ENCODE measurements at places on chromosomes 3 and 15.

GRCh38 chr3:115211810-115212492 is 64.9 kb upstream of the ZBTB20 start:
- no peak for DNase-seq

DNA sequence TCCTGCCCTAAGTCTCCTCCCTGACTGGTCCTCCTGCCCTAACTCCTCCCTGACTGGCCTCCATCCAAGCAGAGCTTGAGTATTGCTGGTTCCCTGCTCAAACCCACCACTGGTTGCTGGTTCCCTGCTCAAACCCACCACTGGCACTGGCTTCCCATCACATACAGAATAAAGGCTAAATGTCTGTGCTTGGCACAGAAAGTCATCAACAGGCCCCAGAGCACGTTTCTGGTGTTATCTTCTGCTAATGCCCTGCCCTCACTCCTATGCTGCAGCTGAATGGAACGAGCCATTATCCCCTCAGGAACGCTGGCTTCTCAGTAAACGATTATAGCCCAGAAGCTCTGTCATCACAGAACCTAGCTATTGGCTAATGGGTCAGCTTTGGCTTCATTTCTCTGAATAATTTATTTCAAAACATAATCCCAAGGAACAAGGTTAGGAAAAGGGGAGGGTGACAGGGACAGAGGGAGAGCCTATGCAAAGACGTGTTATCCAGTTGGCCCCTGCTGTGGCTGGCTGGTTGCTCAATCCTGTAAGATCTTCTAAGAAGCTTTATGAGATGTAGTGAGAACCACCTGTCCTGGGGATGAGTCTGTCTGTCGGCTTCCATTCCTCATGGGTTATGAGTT is 6.3 kb upstream of the MUC20 start:
- no peak for DNase-seq

- no peak for DNase-seq
Observed at GRCh38 chr15:33358306-33358705, 47.5 kb downstream of the RYR3 start.

GRCh38 chr15:39363761-39364586 is 216.9 kb upstream of the THBS1 start:
- no peak for DNase-seq

- DNase-seq: no peak
Observed at GRCh38 chr15:92277776-92278175, 115.9 kb upstream of the ST8SIA2 start.

DNA sequence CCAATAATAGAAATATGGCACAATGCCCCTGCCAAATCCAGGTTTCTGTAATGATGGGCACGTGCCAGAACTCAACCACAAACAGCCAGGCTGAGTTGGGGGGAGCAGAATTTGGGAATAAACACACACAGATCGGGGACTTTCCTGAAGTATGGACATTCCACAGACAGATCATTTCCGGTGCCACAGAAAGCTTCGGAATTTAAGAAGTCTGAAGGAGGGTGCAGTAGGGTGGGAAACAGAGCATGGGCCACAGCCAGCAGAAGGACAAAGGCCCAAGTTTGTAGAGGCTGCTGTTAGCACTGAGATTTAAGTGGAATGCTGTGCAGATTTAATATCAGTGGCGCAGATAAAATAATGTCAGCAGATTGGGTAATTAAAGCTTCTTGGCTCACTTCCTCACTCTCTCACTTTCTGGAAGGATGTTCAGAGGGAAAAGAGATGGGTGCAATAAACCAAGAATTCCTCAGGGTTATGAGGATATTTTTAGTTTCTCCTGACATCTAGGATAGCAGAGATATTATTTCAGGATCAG is 67.4 kb downstream of the MYLK start:
- no peak for DNase-seq

- DNase-seq: no peak
Observed at GRCh38 chr3:180961087-180961486, 28.4 kb downstream of the DNAJC19 start.

GRCh38 chr15:53160092-53160704 is 370.1 kb upstream of the ONECUT1 start:
- no peak for DNase-seq

DNA sequence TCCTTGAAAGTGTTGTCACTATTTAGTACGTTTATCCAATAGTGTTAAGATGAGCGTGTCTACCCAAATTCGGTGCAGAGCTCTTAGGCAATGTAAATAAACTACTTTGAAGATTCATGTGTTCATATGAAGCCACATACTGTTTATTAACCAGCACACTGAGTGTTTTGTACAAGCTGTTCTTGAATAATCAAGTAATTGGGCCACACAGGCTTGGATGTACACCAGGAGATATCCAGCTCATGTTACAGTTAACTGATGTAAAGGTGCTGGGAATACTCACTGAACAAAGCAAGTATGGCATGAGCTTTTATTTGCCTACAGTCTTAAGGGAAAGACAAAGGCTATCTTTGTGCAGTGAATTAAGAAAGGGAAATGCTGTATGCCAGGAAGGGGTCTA is 632 bp upstream of the DHX36 start:
- DNase-seq: no peak

GRCh38 chr3:185929192-185930151 is 8.3 kb downstream of the TRA2B start:
- DNase-seq: no peak

DNA sequence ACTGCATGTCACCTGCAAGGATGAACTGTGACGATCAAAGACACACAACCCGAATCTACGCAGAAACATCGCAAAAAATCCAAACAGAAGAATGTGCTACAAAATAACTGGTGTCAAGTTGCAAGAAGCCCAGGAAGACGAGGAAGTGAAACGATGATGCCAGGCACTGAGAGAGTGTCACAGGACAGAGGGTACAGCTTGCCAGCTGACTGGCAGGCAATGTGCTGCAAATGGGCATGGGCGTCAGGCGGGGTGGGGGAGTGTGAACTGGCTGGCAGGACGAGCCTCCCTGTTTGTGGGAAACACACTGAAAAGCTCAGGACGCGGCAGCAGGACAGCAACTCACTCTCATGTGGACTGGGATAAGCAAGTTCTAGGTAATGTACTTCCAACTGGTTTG is 28.9 kb upstream of the OCA2 start:
- no peak for DNase-seq

GRCh38 chr3:53231532-53232511 is 24.0 kb downstream of the TKT start:
- no peak for DNase-seq

DNA sequence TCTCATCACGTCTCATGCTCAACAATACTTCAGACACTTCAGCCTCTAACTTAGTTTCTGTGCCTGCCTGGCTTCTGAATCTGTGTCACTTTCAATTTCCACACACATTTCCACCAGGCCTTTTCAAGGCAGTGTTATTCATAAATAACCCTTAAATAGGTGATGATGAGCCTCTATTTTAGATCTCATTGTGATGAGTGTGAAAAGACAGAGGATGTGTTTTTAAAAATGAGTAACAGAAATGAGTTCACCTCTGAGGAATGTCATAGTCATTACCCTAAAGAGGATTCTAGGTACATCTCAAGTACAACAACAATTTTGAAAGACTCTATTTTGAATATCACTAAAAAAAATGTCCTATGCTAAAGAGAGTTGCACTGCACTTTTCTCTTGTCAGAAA is 64.6 kb downstream of the STAC start:
- DNase-seq: no peak

GRCh38 chr15:74584779-74585178 is 30.9 kb upstream of the CLK3 start:
- no peak for DNase-seq

DNA sequence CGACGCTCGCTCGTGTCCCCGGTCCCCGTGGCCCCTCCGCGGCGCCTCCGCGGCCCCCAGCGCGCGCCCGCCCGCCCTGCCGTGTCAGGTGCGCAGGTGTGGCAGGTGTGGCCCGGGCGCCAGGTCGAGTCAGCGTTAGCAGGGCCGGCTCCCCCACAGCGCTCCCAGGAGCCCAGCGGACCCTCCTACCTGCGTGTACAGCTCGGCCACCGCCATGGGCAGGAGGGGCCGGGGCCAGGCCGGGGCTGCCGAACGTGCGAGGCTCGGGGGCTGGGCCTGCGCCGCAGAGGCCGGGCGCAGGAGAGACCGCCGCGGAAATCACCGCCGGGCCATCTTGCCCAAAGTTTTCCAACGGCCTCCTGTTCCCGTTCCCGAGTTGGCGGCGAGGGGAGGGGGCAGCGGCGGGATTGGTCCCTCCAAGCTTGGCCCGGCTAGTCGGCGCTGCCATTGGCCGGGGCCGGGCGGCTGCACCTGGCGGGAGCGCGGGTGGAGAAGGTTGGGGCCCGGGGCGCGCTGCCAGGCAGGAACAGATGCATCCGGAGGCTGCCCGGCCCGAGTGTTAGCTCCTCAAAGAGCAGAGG is at the start of gene MYO5C:
MYO5C (minus strand) TSS at position 384 of the 581 bp plus-strand sequence; CDS start at position 216, 168 bp downstream.
- no peak for DNase-seq

GRCh38 chr15:73564255-73564654 is 68.9 kb downstream of the NPTN start:
- no peak for DNase-seq

GRCh38 chr15:64947211-64947610 is 35.5 kb downstream of the ANKDD1A start:
- DNase-seq: no peak

GRCh38 chr15:68420186-68420684 is 11.7 kb downstream of the ITGA11 start:
- no peak for DNase-seq

DNA sequence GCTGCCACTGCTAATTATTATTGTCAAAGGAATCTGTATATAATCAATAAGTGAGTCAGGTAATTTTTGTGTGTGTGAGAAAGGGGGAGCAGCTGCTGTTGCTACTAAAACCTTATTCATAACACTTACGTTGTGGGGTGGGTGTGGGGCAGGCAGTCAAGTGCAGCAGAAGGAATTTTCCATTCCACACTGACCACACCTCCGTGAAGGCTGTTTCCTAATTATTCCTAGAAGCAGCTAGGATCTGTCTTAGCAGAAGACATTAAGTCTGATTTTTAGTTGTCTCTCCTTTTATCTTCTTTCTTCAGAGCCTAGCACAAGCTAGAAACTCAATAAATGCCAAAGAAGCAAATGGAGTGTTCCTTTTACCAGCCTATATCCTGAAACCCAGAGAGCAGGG is 4.0 kb upstream of the U2SURP start:
- DNase-seq: no peak

DNA sequence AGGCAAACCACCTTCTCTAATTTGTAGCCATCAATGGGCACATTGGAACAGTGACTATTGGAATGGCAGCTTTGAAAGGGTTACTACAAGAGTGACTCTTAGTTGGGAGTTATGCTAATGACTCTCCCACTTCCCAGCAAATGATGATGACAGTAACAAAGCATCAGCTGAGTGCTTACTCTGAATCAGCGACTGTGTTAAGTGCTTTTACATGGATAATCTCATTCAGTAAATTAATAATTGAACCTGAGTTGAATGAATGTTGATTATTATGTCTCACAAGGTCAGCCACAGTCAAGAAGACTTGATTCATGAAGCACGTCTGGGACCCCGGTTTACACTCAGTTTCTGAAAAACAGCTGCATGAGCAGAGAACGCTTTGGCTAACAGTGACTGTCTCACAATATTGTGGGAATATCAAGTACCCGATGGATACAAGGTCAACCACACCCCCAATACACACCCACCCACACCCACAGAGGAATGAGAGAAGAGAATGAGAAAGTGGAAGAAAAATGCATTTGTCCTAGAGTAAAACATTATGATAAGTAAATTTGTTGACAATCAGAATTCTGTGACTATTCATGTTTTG is 242.0 kb upstream of the FEZF2 start:
- no peak for DNase-seq

DNA sequence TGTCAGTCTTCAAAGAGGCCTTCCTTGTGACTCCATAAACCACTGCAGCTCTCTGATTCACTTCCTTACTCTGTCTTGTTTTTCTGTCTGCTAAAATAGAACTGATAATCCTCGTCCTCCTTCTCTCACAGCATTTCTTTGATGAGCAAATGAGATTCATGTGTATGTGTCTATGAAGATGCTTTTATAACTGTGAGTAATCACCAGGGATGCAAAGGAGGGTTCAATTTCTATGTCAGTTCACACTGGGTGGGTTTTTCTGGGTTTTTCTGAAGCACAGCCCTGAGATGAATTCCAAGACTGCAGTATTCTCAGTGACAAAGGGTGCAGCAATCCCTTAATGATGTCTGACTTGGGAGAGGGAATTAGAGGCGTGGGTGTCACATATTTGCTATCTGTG is 746.6 kb upstream of the CFAP20DC start:
- no peak for DNase-seq

- DNase-seq: no peak
Observed at GRCh38 chr15:58451826-58452225, 20.0 kb downstream of the LIPC start.

GRCh38 chr3:49813497-49814174 is at the start of gene UBA7:
TSS of gene UBA7 (minus strand) at chr3:49813953. CDS start at chr3:49813787, 166 bp downstream.
- no peak for DNase-seq

DNA sequence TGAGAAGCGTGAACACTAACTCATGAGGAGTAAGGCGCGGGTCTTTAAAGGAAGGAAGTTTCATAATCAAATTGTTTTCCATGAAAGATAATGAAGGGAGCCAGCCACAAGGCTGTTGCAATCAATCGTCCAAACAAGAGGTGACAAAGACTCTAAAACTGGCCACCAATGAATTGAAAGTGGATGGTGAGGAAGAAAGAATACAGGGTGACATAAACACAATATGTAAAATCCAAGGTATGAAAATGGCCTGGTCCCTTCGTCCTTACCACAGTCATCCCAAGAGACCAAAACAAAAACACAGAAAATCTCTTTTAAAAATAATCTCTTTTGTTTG is 12.0 kb downstream of the CD86 start:
- no peak for DNase-seq

GRCh38 chr3:73768524-73769308 is 144.0 kb upstream of the PDZRN3 start:
- DNase-seq: no peak

- DNase-seq: peak; percentile 5
Observed at GRCh38 chr3:109081746-109082510, 36.0 kb downstream of the MORC1 start.

DNA sequence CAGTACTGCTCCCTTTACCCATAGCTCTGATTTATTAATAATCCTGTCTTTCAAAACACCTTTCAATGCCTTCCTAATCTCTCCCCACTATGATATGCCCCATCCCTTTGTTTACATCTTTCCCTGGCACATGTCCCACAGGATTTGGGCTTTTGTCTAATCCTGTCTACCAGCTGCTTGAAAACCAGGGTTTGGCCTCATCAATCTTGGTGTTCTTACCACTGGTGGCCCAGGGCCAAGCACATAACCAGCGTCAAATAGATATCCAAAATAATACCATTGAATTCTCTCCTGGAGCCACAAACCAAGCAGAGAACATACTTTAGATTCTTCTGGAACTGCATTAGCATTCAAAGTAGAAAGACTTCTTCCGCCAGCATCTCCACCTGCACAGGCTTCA is 104.8 kb upstream of the PPP2R3A start:
- DNase-seq: no peak

DNA sequence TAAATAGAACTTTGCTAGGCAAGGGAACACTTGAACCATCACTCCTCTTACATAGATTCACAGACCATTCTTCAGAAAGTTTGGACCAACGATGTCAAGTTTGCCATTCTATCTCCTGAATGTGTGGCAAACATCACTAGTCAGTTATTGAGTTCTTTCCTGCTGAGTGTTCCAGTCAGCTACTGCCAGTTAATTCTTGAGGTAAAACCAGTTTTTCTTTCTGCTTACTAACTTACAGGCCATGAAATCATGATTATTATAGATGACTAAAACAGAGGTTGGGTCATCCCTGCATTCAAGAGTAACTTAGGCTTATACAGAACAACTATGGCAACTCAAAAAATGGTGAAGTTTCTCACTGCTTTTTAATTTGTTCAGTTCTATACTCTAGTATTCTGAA is 88.2 kb downstream of the AP4E1 start:
- no peak for DNase-seq

All from stimulated activated CD8-positive, alpha-beta memory T cell treated with anti-CD3 and anti-CD28 coated beads, Interleukin-15, amount 100 ng/mL, for 48 hours (primary cell).